Stimulated activated CD8-positive, alpha-beta memory T cell treated with anti-CD3 and anti-CD28 coated beads, Interleukin-7, amount 100 ng/mL, for 48 hours (primary cell): ENCODE measurements at places on chromosomes 12 and 14.

DNA sequence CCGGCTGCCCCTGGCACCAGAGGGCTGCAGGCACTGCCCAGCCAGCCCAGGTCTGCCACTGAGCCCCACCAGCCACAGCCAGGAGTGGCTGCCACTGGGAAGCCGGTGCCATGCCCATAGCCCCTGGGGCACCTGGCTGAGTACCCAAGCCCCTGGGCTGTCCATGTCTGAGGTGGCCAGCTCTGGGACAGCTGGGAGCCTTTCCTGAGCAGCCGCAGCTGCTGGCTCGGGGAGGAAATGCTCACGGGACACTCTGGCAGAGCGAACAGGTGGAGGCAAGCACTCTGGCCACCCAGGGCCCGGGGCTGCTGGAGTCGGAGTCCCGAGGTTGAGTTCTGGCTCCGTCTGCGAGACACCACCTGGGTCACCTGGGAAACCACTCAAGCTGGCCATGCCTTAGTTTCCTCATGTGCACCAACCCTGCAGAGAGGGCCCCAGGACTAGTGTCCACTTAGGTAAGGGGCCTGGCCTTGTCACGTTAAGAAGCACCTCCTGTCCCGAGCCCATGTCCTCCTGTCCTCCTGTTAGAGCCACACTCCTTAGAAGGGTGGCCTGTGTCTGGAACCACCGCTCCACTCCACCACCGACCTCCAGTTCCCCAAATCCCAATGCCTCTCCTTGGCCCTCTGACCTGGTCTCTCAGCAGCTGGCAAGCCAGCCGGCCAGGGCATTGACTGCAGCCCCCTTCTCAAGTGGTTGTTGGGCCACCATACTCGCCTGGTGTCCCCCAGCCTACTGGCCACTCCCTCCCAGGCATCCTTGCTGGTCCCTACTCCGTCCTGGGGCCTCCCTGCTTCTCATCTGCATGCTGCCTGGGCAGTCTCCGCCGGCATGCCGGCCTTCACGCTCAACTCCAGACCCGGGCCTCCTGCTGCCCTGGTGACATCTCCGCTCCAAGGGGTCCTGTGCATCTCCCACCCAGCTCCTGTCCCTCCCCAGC lies 45.3 kb downstream of the BEGAIN start:
- no peak for DNase-seq

GRCh38 chr12:49776858-49777257 lies 35.5 kb downstream of the TMBIM6 start:
- DNase-seq, result no peak

- no peak for DNase-seq
Observed at GRCh38 chr14:97543816-97544215, 746.6 kb downstream of the VRK1 start.

- DNase-seq, result no peak
Observed at GRCh38 chr14:102019006-102019540, 54.7 kb downstream of the DYNC1H1 start.

DNA sequence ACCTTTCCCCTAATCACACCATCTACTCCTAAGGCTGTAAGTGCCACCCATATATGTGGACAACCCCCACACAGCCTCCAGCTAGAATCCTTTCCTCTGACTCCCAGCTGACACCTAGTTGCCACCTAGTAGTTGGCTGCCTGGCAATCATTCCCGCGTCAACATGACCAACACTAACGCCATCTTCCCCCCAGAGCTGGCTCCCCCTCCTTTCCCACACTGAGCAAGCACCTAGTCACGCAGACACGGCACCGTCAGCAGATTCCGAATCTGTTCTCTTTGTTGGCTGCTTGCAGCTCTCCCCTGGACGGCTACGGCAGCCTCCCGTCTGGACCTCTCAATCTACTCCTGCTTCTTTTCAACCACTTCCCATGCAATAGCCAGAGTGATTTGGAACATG lies 27.7 kb downstream of the UBR7 start:
- no peak for DNase-seq

- DNase-seq, result no peak
Observed at GRCh38 chr12:130461447-130461815, 123.7 kb downstream of the PIWIL1 start.

- DNase-seq, result no peak
Observed at GRCh38 chr12:74021937-74022336, 515.7 kb upstream of the ATXN7L3B start.

DNA sequence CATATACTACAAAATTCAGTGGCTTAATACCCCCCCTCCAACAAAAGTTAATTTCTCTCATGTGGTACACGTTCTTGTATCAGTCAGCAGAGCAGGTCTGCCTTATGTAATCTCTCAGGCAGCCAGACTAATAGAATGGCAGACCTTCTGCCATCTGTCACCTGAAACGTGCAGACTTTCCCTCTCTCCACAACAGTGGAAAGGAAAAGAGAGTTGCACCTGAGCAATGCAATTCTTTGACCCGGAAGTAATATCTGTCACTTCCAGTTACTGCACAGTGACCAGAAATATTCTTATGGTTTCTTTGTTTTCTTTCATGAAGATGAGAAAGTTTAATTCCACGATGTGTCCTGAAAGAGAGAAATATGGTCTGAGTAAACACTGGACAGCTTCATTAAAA lies 14.4 kb downstream of the KERA start:
- DNase-seq, result no peak

GRCh38 chr14:45558183-45558582 lies 305.2 kb upstream of the MIS18BP1 start:
- DNase-seq, result no peak

- DNase-seq, result no peak
Observed at GRCh38 chr12:29176941-29177340, 27.9 kb downstream of the FAR2 start.

- DNase-seq, result no peak
Observed at GRCh38 chr14:89137526-89138163, 279.4 kb downstream of the FOXN3 start.

GRCh38 chr12:4579305-4580102 lies 17.5 kb downstream of the DYRK4 start:
- DNase-seq, result no peak

- DNase-seq, result no peak
Observed at GRCh38 chr14:66487164-66487563, 993 bp downstream of the CCDC196 start.

GRCh38 chr12:109877504-109878246 lies 2.7 kb downstream of the GLTP start:
- no peak for DNase-seq

DNA sequence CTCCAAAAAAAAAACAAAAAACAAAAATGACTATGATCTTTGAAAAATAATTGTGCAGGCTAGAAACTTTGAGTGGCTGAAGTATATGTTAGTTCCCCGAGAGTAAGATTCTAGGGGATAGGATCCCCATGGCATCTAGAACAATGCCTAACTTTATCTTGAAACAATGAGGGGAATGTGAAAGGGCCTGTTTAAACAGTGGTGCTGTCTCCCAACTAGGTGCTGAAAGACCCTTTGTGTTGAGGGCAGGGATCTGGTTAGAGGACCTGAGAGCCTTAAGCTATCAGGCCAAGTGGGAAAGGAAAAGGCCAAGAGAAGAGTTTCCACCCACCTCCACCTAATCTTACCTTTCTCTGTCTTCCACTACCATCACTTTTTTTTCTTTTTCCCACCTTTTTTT lies 6.8 kb upstream of the YLPM1 start:
- no peak for DNase-seq

- DNase-seq, result no peak
Observed at GRCh38 chr12:114404926-114405518, 922 bp downstream of the TBX5 start.

GRCh38 chr14:23296012-23296777 lies 6.5 kb downstream of the PPP1R3E start:
- DNase-seq, result no peak

GRCh38 chr12:184811-185575 lies 29.0 kb downstream of the SLC6A12 start:
- no peak for DNase-seq

GRCh38 chr12:108888031-108888430 lies 8.1 kb downstream of the DAO start:
- no peak for DNase-seq

GRCh38 chr12:496736-497135 lies 37.0 kb downstream of the B4GALNT3 start:
- no peak for DNase-seq

DNA sequence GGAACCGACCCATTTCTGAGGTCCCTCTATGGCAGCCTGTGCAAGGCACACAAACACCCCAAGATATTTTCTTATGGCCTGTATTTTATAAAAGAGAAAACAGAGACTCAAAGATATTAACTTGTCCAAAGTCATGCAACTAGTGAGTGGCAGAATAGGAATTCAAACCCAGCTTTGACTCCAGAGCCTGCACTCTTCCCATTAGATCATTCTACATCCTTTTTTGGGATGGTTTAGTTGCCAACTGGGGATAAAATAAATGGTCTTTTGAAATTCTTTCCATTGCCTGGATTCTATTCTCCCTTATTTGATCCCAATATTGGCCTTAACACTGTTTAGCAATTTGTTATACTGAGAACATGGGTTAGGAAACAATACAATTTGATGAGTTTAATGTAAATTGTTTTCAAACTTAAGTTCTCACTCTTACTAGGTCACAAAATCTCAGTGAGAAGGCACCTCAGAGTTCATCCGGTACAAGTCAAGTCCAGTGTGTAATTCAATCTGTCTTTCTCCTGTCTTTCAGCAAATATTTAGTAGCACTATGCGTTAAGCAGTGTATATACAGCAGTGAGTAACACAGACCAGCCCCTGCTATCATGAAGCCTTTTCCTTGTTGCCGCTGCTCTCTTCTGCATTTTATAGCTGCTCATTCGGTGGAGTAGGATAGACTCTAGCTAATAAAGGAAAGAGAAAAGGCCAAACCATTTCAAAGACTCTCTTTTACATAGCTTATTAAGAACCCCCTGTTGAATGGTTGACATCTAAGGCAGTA lies 162.1 kb upstream of the IFNG-AS1 start:
- no peak for DNase-seq

- no peak for DNase-seq
Observed at GRCh38 chr12:32379667-32380066, 19.7 kb upstream of the FGD4 start.

DNA sequence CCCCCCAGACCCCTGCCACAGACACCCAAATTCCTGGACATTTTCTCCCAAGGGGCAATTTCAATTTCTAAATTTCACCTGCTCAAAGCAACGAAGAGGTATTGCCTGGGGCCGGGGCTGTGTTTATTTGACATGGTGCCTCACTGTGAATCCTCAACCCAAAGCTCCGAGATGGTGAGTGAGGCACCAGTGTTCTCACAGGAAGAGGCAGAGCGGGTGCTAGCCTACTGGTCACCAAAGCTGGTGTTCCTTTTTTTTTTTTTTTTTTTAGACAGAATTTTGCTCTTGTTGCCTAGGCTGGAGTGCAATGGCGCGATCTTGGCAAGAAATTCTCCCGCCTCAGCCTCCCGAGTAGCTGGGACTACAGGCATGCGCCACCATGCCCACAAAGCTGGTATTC lies 14.8 kb upstream of the SH2B3 start:
- no peak for DNase-seq

- no peak for DNase-seq
Observed at GRCh38 chr12:16166563-16167470, 110.7 kb downstream of the SLC15A5 start.

GRCh38 chr14:32225378-32225920 lies 22.4 kb upstream of the RNU6-8 start:
- no peak for DNase-seq

DNA sequence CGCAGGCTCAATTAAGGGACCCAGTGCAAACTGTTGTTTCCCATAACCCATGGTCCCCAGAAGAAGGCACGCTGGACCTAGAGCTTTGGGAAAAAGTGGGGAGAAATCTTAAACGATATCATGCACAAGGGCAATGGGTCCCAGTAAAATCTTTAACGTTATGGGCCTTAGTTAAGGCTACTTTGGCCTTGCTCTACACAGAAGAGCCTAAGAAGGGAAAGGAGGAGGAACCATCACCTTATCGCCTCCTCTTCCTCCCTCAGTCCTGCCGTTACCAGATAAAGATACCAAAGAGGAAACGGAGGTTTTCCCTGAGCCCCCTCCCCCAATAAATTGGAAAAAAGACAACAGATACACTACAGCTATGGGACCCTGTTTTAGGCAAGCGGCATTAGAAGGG lies 116.9 kb downstream of the PPHLN1 start:
- DNase-seq, result no peak

GRCh38 chr12:16785953-16786352 lies 180.0 kb upstream of the LMO3 start:
- DNase-seq, result no peak

GRCh38 chr14:68341411-68342212 lies 451.3 kb downstream of the ZFP36L1 start:
- DNase-seq, result no peak
